ENCODE measurements at places on chromosomes 7 and 10.

GRCh38 chr7:153518201-153518984 is 533.8 kb upstream of the DPP6 start:
- DNase-seq = no peak

DNA sequence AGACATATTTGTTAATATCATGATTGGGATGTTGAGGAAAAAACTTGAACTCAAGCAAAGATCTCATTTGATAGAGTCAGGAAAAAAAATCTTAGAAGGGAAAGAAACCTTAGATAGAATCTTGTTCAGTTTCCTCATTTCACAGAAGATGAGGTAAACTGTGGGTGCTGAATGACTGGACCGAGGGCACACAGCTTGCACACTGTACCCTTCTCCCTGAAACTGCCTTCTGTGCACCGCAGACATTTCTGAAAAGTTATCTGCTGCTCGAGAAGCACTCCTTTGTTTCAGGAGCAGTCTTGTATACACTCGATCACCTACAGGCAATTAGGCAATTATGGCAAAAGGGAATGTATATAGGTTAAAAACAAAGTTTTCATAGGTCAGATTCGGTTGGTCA is 167.4 kb downstream of the SKAP2 start:
- no peak for DNase-seq

GRCh38 chr10:89954061-89954460 is 252.7 kb downstream of the KIF20B start:
- DNase-seq = no peak

DNA sequence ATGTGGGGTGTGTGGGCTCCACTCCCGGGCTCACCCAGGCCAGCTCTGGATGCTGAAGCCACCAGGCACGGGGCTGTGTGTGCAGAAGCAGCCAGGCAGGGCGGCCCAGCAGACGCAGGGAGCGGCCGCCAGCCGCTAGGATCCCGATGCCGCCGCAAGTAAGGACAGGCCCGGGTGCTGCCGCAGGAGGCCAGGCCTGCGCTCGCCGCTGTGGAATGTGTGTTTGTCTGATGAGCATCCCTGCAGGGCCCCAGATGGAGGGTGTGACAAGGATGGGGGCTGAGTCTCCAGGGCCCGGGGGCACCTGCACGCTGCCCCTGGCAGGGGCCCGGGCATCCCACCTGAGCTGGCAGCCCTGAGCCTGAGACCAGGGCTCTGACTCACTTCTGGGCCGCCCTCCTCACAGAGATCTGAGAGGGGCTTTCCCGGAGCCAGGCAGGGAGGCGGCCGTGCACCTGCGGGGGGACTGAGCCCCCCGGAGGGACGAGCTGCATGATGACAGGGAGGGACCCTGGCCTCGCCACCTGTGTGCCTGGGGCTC is 101.5 kb downstream of the FOXL3 start:
- DNase-seq = no peak

DNA sequence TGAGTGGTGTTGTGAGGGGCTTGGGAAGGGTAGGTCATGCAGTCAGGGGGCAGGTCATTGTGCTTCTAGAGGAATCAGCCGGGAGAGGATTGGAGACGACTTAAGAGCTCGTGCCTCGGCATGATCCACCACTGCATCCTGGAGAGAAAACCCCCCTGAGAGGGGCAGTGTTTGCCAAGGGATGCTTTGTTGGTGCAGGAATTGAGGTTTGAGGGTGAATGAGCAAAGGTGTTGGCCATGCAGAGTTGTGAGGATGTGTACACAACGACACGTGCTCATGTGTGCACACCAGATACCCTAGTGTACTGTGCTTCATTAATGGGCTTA is 85.6 kb upstream of the ANLN start:
- DNase-seq = no peak

GRCh38 chr10:60521974-60522405 is 132.3 kb upstream of the ANK3 start:
- no peak for DNase-seq

- DNase-seq = no peak
Measured at GRCh38 chr10:14613588-14613920, 161.1 kb downstream of the FAM107B start.

GRCh38 chr7:15504351-15504750 is 57.5 kb downstream of the AGMO start:
- no peak for DNase-seq

GRCh38 chr7:26167303-26167934 is 15.4 kb downstream of the NFE2L3 start:
- DNase-seq = no peak

GRCh38 chr10:13946209-13946460 is 359.4 kb downstream of the PRPF18 start:
- DNase-seq = no peak

DNA sequence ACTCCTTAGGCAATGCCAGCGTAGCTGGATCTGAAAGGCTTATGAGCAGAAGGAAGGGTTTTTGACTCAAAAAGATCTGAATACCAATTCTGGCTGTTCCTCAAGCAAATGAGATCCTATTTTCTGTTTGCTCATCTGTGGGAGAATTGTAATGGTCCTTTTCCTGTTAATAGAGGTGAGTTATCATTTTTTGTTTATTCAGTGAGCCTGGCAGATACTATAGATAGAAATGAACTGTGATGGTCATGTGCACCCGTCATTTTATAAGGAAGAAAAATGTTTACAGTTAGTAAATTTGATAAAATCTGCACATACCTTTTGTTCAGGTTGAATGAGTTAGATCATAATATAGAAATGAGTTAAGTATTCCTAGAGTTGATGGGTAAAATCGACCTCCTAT is 97.7 kb downstream of the ACTR3B start:
- DNase-seq = no peak

DNA sequence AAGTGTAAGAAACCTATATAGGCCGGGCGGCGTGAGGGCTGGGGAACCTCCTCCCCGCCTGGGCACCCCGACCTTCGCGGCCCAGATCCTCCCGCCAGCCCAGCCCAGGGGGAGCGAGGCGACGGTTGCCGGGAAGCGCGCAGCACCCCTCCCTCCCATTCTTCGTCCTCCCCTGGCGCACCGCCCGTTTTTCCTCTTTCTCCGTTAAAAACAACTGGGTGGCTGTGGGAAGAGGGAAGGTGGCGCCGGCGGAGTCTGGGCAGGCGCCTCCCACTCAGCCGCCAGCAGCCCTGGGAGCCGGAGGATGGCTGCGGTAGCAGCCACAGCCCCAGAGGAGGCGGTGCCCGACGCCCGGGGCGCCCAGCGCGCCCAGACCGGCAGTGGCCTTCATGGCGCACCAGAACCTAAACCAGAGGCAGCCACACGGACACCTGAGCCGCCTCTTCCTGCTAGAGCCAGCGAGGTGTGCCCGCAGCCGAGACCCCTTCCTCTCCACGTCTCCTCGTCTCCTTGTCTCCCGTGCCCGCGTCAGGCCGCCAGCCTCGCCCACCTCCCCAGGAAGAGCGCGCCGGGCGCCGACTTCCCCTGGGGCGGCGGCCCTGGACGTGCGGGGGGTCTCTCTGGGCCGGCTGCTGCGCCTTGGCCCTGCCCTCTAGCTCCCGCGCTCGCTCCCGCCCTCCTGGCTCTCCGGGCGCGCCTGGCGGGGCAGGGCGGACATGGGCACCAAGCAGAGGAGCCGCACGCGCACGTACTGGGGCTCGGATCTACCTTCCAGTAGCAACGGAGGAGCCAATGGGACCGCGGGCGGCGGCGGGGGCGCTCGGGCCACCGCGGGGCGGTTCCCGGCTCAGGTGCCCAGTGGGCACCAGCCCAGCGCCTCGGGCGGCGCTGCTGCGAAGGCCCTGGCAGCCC is 32.8 kb upstream of the SFTPD start:
- no peak for DNase-seq

GRCh38 chr10:2813286-2813685 is 254.1 kb upstream of the PFKP start:
- DNase-seq = no peak

DNA sequence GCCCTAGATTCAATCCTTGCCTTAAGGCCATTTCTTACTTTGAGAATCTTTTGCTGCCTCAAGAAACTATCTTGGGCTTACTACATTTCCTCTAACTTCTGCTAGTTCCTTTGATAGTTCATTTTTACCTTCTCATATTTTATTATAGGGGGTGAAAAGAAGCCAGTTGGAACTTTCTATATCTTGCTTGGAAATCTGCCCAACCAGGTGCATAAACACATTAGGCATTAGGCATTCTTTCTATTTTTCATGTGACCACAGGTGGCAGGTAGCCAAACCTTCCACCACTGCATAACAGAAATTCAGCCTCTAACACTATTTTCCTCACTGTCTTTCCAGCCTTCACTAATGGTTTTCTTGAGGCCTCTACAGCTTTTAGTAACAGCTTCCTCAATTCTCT is 300.0 kb upstream of the SP8 start:
- no peak for DNase-seq

- DNase-seq = no peak
Measured at GRCh38 chr7:128681794-128682537, 9.9 kb downstream of the GARIN1A start.

GRCh38 chr10:75828413-75828812 is 397.0 kb downstream of the LRMDA start:
- no peak for DNase-seq

DNA sequence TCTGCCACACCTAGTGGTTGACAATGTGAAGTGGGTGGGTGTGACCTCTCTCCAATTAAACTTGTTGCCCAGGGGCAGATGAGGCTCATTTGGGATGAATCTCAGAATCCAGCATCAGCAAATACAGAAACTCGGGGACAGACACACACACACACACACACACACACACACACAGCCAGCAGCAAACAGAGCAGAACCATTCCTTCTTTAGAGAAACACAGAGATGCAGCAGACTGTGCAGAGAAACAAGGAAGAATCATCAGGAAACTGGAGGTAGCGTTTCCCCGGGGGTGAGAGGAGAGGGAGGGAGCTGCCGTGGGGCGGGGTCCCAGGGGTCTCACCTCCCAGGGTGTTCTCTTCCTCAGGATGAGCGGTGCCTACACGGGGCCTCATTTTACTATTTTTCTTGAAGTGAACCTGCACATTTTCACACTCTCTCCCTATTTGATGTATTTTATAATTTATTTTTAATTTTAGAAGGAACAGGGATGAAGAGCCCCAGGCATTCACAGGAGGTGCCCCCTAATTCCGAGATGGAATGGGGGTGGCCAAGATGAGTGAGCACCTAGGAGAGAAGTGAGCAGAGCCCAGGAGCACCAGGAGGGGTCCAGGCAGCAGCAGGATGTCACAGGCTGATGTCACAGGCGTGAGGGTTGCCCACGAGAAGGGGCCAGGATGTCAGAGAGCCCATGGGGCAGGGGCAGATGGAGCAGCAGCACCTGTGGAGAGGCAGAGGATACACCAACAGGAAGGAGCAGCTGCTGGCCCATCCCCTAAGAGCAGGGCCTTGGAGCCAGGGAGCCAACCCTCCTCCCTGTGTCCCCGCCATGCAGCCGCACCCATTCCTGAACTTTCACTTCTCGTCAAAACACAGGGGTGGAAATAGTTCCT is 85.3 kb upstream of the PPP2R2D start:
- no peak for DNase-seq

- no peak for DNase-seq
Measured at GRCh38 chr7:69839782-69840181, 241.5 kb downstream of the AUTS2 start.

- no peak for DNase-seq
Measured at GRCh38 chr10:110544958-110545537, 22.4 kb upstream of the SMC3 start.

DNA sequence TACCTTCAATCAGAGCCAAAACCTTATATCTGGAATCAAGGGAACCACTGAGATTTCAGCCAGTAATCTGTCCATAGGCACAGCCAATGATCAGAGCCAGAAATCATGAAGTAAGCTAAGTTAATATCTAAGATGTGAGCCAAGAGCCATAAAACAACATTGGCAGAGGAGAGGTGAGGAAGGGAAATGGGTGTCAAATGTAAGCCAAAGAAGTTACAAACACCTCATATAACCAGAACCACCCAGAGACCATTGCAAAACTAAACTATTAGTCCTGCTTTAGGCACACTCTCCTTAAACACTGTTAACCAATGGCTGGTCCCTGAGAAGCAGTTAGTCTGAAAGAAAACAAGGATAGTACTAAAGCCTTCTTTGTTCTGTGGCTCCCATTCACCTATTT is 173.1 kb downstream of the HPSE2 start:
- no peak for DNase-seq

DNA sequence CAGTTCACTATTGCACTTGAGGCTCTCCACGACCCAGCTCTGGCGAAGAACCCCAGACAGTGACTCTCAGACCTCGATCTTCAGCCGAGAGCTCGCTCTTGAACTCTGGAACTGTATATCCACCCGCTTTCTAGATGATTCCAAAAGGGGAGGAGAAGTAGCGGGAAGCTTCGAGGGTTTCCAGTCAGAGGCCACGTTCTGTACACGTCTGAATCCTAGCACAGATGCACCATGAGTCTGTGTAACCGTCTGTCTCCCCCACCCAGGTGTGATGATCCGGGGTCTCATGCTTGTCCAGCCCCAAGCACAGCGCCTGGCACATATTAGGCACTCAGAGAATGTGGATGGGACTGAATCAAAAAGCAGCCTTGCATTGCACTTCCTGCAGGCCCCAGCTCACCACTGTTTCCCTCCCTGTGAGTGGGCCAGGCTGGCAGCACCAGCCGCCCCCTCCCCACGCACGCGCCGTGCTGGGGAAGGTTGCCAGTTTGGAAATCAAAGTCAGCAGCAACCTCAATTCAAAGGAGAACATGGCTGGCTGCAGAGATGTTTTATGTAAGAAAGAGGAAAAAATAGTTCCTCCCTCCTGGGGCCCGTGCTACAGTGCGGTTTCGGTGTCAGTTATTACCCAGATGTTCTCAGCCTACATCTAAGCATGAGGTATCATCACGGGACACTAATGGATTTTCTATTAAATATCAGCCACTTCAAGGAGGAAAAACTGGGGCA is 5.7 kb downstream of the GRID2IP start:
- no peak for DNase-seq

DNA sequence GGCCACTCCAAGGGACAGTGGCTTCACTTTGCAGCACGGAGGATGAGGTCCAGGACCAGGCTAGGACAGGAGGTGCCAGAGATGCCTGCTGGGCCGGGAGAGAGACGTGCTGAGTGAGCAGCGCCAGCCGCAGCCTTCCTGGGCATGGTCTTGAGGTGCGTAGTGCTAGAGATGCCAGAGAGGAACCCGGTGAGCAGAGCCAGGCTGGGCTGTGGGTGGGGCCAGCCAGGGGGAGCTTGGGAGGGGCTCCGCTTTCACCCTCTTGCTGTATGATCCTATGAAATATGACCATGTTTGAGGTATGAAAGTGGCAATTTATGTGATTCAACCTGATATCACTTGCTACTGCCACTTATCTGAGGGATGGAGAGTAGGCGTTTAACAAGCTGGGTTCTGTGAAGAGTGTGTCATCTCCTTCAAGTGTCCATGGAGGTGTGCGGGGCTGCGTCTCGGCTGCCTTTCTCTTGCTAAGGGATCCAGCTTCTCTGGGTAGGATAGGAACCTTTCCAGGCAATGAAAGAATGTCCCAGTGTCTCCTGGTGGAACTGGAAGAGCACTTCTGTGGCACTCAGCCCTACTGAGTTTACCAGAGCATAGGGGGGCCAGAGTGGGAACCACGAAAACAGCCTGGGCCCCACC is 518.4 kb upstream of the FOXK1 start:
- no peak for DNase-seq

GRCh38 chr7:5701085-5701914 is 80.2 kb downstream of the RNF216 start:
- peak; percentile 42 for DNase-seq

GRCh38 chr10:75407224-75407712 is 5.7 kb upstream of the ZNF503 start:
- no peak for DNase-seq

- DNase-seq = no peak
Measured at GRCh38 chr7:101119876-101120275, 7.0 kb upstream of the SERPINE1 start.

- DNase-seq = no peak
Measured at GRCh38 chr10:115945701-115946445, 327.1 kb downstream of the GFRA1 start.

Data from stimulated activated CD4-positive, alpha-beta T cell treated with anti-CD3 and anti-CD28 coated beads, Interleukin-1b, Interleukin-23, amount 100 ng/mL, for 1 hour (primary cell).